ENCODE measurements at places on chromosomes 6 and 20.

- no peak for DNase-seq
Observed at GRCh38 chr6:96002576-96002910, 13.2 kb upstream of the FUT9 start.

DNA sequence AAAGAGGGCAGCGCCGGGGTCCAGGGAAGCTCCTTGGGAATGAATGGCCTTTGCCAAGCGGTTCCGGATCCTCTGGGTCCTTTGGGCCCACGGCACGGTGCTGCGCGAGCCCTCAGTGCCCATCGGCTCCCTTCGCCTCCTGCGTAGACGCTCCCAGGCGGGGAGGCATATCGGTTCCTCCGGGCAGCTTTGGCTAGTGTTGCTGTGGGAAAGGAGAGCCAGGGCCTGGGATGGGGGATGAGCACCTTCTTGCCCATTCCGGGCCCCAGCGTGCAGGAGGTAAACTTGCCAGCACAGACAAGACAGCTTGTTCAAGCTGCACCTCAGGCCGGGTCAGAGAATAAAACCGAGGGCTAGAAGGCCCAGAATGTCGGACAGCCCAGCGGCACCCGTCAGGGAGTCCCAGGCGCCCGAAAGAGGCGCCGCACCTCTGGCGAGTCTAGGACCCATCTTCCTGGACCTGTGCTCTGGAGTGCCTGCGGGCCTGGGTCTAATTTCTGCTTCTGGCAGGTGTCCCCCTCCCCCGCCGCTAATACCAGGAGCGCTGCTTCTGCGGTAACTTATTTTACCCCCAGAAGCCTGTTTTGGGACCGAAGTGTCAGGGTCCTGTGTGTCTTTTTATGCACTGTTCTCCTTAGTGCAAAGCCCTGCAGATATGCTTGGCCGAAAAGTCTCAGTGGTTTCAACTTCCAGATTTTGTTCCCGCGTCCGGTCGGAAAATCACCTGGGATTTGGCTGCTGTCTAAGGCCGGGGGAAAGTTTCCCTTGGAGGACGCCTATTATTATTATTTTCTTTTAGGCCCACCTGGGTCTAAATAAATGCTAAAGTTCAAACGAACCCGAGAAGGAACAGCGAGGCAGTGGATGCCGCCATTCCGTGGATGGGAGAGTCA, 1.7 kb upstream of the TFAP2C start:
- no peak for DNase-seq

DNA sequence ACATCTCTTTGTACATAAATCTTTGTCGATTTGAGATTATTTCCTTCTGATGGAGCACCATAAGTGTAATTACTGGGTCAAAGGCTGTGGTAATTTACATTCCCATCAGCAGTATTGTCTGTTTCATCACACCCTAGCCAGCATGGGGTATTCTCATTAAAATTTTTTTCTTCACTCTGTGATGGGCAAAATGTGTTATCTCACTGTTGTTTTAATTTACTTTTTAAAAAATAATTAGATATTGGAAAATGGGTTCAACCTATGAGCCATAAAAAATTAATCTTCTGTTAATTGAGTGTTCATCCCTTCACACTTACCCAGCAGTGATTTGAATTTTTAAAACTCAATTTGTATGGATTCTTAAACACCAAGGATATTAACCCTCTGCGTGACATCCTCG, 44.0 kb upstream of the NNAT start:
- no peak for DNase-seq

GRCh38 chr6:111837007-111837406, 36.2 kb downstream of the FYN start:
- DNase-seq, result no peak

GRCh38 chr20:58267389-58268215, 39.1 kb upstream of the ANKRD60 start:
- DNase-seq, result no peak

DNA sequence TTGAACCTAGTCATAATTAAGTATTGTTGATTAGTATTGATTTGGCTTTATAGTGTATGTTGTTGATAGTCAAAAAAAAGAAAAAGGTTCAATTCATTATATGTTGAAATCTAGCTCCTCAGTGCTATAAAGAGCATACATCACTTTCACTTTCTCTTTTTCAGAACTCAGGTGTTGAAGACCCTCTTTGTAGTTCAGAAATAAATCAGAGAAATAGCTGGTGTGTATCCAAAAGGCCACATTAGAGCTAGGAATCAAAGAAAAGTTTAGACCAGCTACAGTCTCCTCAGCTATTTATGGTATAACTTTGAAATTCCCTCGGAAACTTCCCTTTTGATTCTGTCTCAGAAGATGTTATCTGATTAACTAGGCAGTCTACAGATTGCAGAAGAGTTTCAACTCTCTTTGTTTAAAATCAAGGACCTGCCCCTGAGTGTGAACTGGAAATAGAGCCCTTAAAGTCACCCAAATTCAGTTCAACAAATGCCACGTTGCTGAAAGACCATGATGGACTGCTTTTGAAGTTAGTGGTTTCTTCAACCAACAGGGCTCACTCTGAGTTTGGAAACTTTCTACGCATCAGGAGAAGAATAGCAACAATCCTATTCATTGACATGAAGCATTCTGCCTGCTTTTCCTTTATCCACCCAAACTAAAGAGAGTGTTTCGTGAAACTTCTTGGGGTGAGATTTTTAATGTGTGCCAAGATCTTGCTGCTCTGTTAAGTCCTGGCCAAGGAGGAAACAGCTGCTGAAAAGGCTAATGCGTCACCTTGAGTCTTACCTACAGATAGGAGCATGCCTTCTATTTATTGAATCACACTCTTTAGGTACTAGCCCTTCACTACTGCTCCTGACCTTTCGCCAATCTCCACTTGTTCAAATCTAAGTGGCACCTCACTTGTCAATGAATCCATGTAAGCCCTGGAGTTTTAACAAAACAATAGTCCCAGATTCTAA, 111.7 kb downstream of the TNFRSF21 start:
- no peak for DNase-seq

- no peak for DNase-seq
Observed at GRCh38 chr6:144756469-144756868, 471.3 kb downstream of the UTRN start.

DNA sequence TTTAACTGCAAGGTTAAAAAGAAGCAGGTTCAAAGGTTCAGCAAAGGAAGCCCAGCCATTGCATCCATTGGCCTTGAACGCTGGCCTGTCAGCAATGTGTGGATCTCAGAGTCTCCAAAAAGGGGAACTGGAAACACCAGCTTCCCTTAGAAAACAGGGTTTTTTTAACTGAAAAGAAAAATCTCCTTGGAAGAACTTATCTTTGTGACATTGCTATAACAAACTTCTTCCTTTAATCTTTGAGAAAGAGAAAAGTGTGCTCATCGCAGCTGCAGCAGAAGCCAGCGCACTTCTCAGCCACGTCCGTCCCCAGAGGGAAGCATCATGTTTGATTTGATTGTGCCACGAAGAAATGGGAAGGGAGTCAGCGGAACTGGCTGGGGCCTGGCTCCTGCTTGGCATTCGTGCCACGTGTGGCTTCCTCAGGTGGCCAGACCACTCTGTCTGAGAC, 215.0 kb downstream of the SYNDIG1 start:
- no peak for DNase-seq

- no peak for DNase-seq
Observed at GRCh38 chr20:50695135-50695872, 4.0 kb upstream of the RIPOR3 start.

DNA sequence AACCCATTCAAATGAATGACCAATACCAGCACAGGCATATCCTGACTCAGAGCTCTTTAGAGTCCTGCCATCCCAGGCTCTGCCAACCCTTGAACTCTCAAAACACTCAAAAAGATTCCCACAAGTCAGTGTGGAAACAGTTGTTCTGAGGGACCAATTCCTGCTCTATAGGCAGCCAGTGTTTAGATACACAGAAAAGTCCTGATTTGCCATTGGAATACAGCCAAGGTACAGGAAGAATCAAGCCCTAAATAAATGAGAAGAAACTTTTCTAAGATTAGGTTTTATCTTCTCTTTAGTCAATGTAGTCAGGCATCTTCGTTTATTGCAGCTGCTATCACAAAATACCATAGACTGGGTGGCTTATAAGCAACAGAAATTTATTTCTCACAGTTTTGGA, 626.8 kb upstream of the ARID1B start:
- DNase-seq, result no peak

DNA sequence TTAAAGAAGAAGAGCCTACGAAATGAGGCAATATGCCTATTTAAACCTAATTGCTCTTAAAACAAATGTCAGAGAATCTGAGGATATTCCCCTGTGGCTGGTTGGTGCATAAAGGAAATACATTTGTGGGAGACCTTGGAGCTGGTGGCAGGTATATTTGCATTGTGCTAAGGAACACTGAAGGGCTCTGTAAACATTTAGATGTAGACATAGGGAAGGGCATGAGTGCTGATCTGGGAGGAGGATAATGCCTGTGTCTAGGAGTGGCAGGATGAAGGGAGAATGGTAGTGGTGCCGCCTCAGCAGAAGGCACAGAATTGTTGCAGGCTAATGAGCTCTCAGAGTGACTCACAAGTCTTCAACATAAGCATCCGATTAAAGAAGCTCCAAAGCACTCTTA, 85.8 kb downstream of the CD164 start:
- no peak for DNase-seq

GRCh38 chr6:79699606-79700005, 68.5 kb downstream of the SH3BGRL2 start:
- no peak for DNase-seq

GRCh38 chr20:17872434-17872833, 96.2 kb downstream of the SNX5 start:
- DNase-seq, result no peak

GRCh38 chr6:11275598-11275997, 43.1 kb upstream of the NEDD9 start:
- DNase-seq, result no peak

GRCh38 chr20:50286609-50287008, 96.0 kb downstream of the CEBPB start:
- no peak for DNase-seq

- no peak for DNase-seq
Observed at GRCh38 chr20:36303020-36303595, 3.0 kb upstream of the DLGAP4 start.

- DNase-seq, result no peak
Observed at GRCh38 chr20:32536851-32537656, 48.1 kb downstream of the NOL4L start.

DNA sequence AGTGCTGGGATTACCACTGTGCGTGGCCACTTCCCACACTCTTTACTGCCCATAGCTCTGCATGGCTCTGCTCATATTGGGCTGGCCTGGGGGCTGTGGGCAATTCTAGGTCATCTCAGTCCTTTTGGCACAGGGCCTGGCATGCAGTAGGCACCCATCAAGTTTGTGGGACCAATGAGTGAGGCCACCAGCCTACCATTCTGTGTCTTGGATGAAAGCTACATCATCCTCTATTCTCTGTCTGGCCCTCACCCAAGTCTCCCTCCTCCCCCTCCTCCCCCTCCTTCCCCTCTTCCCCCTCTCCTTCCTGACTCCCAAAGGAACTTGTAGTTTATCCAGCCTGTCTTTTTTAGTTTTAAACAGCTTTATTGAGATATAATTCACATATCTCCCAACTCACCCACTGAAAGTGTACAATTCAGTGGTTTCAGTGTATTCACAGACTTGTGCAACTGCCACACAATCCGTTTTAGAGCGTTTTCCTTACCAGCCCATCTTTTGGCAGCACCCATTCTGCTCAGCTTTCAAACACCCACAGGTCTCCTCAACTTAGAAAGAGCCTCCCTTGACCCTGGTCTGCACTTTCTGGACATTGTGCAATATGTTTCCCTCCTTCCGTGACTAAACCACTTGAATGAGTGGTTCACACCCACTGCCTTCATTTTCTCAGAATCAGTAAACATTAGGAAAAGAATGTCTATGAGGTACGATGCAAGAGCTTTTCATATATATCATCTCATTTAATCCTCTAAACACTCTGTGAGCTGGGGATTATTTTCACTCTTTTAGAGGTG, 21.5 kb upstream of the MRPS18A start:
- DNase-seq, result no peak

GRCh38 chr6:166691199-166691598, 64.1 kb upstream of the RPS6KA2 start:
- DNase-seq, result no peak

DNA sequence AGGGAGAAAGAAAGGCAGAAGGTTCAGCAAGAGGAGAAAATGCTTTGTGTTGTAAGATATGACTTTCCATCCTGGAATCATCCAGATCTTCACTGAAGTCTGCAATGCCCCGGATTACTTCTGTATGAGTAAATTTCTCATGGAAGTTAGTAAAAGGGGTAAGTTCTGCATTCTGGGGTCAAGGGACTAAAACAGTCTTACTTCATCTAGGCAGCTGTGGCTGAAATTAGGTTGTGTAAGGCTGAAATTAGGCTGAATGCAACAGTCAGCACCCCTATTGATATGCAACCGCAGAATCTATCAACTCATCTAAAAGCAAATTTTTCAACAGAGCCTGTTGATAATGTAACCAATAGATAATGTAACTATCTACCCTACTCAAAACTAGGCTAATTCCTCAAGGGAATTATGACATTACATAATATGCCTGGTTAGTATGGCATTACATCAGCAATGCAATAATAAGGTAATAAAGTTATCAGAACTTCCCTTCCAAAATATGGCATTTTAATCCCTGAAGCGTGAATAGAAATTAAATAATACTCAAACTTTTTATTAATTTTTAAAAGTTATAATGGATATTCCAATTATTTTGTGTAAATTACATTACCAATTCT, 671.7 kb upstream of the CITED2 start:
- peak; percentile 86 for DNase-seq

- DNase-seq, result peak; percentile 18
Observed at GRCh38 chr6:123715006-123715863, 78.5 kb upstream of the TRDN start.

- no peak for DNase-seq
Observed at GRCh38 chr6:125728739-125729138, 20.7 kb upstream of the HEY2 start.

- DNase-seq, result no peak
Observed at GRCh38 chr6:152130441-152130840, 323.0 kb downstream of the ESR1 start.

DNA sequence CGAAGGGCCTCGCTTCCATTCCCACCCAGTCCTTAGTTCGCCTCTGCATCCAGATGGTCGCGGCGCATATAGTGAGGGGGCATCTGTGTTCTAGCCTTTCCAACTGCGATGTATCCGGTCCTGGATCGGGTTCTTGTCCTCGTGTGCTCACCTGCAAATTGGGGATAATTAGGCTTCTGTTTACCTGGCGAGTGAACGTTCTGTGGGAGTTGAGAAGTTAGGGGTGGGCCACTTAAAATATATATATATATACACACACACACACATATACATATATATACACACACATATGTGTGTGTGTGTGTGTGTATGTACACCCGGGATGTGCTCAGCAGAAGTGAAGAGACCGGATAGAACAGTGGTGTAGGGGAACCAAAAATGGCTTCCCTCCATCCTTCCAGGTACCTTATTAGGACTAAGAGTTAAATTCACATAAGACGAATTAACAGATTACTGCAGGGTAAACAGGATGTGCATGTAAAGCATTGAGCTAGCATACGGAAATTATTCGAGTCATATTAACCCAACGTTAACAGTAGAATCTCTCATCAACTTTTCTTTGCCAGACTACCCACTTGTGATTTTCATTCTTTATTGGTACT, 537 bp downstream of the CSTF1 start:
- DNase-seq, result no peak

Data from SK-N-MC (cell line).